ENCODE measurements at places on chromosomes 16 and 17. TPM values are rescaled to one million over a fixed set of nuclear protein-coding genes. Genes with fewer than 3 reads are reported as not detected.

DNA sequence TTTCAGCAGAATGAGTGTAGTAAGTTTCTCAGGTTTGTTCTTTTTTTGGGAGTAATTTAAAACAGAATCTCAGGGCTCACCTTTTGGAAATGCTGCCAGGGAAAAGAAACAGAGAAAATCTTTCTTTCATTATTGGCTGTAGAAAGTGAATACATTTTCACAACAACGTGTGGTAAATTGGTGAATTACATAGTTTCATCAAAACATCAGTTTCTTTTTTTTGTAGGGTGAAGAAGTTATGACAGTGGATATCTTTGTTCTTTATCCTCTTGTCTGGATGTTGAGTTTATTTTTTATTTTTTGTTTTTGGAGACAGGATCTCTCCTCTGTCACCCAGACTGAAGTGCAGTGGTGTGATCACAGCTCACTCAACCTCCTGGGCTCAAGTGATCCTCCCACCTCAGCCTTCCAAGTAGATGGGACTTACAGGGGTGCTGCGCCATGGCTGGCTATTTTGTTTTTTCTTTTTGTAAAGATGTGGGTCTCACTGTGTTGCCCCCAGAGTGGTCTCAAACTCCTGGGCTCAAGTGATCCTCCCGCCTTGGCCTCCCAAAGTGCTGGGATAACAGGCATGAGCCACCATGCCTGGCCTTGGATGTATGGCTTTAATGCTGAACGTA is 2.4 kb downstream of the ZNF267 start:
- DNase-seq, result no peak

The ANKRD40CL gene
- not detected for total RNA-seq

GRCh38 chr16:55189224-55189623 is 134.8 kb upstream of the IRX6 start:
- no peak for DNase-seq

DNA sequence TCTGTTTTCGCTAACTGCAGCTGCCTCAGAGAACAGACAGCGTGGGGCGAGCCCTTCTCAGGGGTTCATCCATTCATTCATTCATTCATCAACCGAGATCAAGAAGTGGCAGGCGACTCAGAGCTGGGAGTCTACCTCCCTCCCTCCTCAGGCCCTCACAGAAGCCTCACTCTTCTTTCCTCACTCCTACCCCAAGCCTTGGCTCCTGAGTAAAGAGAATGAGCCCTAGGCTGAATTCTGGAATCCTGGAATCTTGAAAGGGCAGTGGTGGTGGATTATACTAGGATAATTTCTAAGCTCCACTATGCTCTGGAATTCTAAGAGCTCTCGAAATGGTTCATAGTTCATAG is 2.3 kb upstream of the DLX3 start:
- DNase-seq, result no peak

The IL34 gene
- 14.3 TPM for total RNA-seq

- no peak for DNase-seq
Observed at GRCh38 chr17:19464031-19465026, 53.3 kb downstream of the RNF112 start.

The NQO1 gene
- 470 TPM for total RNA-seq
